ENCODE measurements at places on chromosomes 4 and X.

- DNase-seq = no peak
Observed at GRCh38 chr4:128725405-128726055, 84.0 kb upstream of the JADE1 start.

DNA sequence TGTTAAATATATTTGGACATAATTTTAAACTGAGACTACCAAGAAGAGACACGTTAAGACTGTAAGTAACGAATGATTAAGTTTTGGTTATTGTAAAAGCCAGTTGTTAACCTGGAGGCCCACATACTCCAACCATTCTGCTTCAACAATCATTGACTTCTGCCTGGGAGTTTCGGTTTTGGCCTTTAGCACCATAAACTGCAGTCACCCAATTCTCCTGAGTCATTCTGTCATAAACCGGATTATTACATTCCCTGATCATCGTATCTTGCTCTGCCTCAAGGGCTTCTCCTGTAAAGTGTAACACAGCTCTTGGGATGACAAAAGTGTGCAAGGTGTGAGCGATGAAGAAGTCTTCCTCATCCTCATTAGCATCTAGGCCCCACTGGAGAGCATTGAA, 46.9 kb upstream of the PABPC1L2A start:
- DNase-seq = no peak

DNA sequence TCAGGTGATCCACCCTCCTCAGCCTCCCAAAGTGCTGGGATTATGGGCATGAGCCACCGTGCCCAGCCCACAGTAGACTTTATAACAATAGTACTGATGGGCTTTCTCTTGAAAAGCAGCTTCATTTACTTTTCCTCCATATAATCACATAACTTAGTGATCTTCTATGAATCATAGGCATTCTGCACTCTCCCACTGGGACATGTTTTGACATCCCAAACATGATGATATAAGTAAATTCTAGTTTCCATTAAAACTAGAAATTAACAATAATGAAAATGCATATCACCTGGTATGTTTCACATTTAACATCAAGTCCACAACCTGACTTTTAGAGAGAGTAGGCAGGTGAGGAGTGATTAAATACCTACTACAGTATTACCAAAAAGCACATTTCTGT, 96.5 kb downstream of the CAMK2D start:
- no peak for DNase-seq

DNA sequence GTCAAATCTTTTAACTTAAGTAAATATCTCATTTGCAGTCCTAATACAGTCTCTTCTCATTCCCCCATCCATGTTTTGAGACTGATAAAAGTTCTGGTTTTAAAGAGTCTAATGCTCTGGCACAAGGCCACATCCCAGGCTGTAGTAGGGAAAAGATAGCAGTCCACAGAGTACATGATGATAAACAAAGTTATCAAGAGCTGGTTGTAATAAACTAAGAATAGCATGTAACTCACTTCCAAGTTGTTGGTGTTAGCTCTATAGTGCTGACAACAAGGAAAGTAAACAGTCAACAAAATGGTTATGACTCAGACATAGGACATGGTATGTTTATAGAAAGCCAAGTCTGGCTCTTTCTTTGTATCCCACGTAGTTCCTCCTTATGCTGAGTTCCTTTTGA, 21.8 kb upstream of the AREG start:
- DNase-seq = no peak

- DNase-seq = peak; percentile 81
Observed at GRCh38 chrX:101051549-101052302, at the start of gene TRMT2B. TSS of gene TRMT2B (minus strand) at chrX:101052111. CDS start at chrX:101042289, 9,822 bp downstream.

DNA sequence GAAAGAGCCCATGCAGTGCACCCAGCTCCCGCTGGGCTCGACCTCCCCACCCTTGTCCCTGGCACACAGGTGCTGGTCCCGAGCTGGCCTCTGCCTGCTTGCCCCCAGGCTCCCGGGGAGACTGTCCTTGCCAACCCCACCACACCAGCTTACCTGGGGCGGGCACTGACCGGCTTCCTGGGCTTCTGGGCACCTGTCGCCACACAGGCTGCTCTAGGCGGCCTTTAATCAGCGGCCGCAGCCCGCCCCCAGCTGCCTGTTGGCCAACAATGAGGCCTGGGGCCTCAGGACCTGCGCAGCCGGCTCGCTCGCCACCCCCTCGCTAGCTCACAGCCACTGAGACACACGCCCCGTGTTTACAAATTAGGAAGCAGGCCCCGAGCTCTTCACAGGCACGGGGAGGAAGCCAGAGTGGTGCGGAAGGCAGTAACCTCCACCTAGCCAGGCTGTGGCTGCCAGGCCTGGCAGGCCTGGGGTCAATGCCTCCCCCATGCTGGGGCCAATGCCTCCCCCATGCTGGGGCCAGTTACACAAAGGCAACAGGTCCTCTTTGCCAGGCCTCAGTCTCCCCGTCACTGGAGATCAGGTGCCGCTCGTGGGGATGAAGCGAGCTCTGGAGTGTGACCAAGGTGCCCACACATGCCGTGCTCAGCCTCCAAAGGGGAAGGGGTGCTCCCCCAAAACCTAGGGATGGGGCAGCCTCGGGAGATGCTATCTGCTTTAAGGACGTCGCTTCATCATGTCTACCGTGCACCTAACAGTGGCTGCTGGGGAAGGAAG, at the start of gene TREX2:
Gene TREX2, minus strand, starts transcription at position 201 of the 780 bp plus-strand sequence. CDS start 626 bp downstream, outside the sequence.
- DNase-seq = no peak

DNA sequence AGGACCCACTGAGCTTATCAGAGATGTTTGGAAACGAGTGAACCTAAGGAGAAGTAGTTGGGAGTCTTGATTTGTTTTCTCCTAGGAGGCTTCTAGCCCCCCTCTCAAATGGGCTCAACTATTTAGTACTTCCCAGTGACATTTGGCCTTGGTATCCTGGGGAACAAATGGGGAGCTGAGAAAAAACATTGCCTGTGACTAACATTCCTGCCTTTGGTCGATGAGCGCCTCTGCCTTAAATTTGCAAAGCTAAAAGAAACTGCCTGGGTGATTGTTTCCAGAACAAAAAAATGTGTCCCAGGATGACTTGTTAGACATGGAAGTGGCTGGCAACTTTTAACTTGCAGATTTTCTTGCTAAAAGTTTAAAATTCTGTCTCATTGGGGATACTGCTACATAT, 58.8 kb upstream of the IGFBP7 start:
- no peak for DNase-seq

GRCh38 chr4:175906384-175906783, 94.3 kb upstream of the GPM6A start:
- DNase-seq = no peak

DNA sequence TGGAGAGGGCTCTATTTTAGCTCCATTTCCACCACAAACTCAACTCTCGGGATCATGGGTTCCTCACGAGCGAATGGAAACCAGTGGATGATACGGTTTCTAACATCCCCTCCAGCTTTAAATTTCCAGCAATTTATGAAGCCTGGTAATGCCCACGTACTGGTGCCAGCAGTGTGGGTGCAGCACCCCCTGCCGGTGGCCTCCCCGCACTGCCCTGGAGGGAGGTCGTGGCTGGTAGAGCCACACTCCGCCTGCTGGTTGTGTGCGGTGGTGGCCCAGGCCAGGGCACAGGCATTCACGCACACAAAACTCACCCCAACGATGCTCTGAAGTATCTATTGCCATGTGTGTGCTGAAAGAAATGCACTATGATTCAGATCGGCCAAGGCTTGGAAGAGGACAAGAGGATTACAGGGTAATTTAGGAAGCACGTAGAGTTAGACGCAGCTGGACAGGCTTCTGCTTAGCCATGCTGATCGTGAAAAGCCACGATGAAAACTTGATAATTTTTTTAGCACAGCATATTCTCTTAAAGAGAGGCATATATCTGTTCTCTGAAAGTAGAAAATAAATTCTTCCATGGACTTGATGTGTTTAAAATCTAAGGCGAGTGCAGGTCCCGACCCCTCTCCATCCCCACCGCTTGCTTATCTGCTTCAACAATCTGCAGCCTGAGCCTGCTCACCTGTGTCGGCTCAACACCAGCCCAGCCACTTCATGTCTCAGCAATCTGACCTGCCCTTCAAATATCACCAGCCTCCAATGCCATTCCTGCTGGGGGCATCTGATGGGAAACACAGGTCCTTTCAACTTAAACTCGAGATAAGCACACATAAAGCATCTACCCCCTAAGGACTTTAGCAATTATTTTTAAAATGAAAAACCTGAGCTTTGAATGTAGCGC, 59.1 kb downstream of the SCD5 start:
- DNase-seq = peak; percentile 37

GRCh38 chr4:102350634-102351033, 5.4 kb upstream of the SLC39A8 start:
- DNase-seq = no peak

GRCh38 chr4:100581337-100581736, 63.5 kb upstream of the EMCN start:
- DNase-seq = no peak

GRCh38 chrX:10110316-10110935, 46.3 kb upstream of the CLCN4 start:
- DNase-seq = no peak

- DNase-seq = no peak
Observed at GRCh38 chr4:24809376-24809775, 14.0 kb downstream of the SOD3 start.

- DNase-seq = no peak
Observed at GRCh38 chr4:99857307-99857706, 36.9 kb downstream of the LAMTOR3 start.

DNA sequence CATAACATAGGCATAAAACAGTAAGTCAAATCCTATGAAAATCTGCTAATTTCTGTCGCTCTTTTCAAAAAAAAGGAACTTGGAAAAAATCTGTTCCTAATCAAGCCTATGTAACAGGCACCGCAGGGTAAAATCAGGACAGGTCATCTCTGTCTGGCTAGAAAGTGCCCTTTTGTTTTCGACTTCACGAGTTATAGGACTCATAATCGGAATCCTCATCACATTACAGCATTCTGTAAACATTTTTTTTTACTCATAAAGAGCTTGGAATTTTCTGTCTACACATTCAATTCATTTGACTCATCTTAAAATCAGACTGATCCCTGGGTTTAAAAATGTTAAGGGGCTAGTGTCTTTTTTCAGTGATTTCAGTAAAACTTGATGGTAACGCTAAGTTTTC, 181.7 kb upstream of the TBC1D9 start:
- no peak for DNase-seq
